ENCODE measurements at places on chromosomes 3 and 15. TPM values are rescaled to one million over a fixed set of nuclear protein-coding genes. Genes with fewer than 3 reads are reported as not detected.

DNA sequence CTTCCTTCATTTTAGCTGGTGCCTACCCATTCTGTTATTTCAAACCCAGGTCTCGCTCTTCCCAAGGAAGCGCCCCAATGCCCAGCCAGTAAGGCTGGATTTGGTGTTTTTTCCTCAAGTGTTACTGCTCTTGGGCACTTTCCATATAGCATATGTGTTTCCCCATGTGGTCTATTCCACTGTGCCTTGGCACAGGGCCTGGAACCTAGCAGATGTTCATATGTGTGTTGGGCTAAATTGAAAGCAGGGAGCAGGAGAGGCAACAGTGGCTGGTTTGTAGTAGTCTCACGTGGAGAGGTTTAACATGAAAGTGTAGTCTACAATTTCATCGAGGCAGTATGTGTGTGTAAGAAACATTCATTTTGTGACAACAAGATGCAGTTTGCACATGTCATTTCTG lies 48.2 kb upstream of the TEX264 start:
- DNase-seq: peak; percentile 85

DNA sequence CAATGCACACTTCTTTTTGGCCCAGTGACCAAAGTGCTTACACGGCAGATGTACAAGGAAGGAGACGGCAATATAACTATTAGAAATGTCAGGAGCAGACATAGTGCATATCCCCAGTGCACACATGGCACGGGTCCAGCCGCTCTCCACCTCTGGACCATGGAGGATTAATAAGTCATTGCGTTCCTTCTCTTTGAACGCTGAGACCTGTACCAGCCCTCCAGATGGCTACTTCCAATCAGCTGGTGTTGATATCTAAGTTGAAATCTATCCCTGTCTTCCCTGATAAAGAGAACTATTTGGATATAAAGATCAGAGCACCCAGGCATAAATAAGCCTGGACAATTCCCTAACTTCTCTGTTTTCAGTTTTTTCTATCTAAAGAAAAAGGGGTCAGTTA lies 212.5 kb downstream of the CADPS start:
- DNase-seq: no peak

SMAD3 gene
- total RNA-seq: 38.4 TPM

KIF15 gene
- 2.0 TPM for total RNA-seq

CHRNA3 gene
- 0.99 TPM for total RNA-seq

- DNase-seq: no peak
Measured at GRCh38 chr3:105853801-105854432, 14.9 kb downstream of the CBLB start.

DNA sequence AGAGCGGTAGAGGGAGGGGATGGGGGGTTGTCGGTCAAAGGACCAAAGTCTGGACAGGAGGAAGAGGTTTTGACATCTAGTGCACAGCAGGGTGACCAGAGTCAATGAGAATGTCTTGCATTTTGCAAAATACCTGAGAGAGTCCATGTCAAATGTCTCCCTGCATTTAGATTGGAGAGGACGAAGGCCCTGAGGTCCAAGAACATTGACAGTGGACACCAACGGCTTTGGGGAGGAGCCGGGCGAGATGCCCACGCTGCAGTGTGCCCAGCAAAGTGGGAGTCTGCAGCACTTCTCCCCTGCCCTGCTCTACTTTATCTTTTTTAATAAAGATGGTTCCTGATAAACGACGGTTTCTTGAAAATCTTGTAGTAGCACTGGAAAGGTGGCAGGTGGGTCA lies 67.4 kb upstream of the TAMM41 start:
- DNase-seq: no peak

DNA sequence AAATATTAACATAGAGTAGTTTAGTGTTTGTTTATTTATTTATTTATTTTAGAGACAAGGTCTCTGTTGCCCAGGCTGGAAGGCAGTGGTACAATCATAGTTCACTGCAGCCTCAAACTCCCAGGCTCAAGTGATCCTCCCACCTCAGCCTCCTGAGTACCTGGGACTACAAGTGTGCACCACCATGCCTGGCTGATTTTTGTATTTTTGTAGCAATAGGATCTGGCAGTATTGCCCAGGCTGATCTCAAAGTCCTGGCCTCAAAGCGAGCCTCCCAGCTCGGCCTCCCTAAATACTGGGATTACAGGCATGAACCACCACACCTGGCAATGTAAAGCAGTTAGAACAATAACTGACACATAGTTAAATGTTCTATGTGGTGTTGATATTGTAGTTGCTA lies 4.4 kb upstream of the ZNF148 start:
- no peak for DNase-seq

DNA sequence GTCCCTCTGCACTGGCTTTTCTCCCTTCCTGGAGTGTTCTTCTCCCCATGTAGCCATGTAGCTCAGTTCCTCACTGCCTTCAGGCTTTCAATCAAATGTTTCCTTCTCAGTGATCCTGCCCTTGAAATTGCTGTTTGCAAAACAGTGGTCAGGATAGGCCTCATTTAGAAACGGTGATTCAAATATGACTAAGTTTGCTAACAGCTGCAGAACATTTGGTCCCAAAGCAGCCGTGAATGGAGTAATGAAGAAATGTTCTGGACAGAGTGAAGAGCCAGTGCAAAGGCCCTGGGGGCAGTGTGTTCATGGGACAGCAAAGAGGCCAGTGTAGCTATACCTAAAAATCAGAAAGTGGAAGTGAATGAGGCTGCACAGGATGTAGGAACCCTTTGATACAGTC lies 223.4 kb downstream of the FEZF2 start:
- no peak for DNase-seq

DNA sequence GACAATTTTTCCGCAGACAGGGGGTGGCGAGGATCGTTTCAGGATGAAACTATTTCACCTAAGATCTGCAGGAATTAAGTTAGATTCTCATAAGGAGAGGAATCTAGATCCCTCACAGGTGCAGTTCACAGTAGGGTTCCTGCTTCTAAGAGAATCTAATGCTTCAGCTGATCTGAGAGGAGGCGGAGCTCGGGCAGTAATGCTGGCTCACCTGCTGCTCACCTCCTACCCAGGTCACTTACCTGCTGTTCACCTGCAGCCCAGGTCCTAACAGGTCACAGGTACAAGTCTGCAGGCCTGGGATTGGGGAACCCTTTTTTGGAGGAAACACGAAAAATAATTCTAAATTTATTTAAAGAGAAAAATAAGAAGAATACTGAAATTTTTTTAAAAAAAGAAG lies 406.8 kb downstream of the MCTP2 start:
- no peak for DNase-seq

UBAP1L gene
- 32.6 TPM for total RNA-seq

GRCh38 chr15:49199666-49200065 lies 29.6 kb downstream of the GALK2 start:
- no peak for DNase-seq

Measured in dorsolateral prefrontal cortex (tissue), 122 donors.